ENCODE measurements at places on chromosomes 16 and 17.

DNA sequence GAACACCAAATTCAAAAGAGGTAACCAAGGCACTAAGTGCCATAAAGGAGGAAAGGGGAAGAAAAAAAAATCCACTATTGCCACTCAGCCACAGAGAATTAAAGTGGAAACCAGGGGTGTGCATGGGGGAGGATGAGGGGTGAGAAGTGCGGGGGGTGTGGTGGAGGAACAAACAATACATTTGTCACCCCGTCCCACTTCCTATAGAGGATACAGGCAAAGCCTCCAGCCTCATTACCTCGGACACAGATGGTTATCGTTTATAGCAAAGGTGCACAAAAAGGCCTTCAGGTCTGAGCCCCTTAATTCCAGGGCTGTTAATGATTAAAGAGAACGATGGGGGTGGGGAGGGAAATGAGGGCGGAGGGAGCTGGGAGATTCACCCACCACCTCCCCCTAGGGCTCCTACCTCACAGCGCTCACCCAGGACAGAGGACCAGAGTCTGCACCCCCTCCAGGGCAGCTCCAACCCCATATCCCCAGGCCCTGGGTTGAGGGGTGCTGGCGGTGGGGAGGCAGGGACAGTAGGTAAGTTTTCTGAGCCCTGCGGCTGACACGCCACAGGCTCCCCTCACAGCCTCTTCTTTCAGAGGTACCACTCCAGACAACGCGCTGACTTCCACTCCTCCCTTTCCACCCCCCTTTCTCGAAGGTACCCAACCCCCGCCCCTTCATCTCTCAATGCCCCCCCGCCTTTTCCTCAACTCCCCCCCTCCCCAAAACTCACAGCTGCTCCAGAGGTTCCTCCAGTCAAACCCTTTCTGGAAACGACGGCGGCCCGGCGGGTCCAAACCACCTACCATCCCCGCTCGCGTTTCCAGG, 470 bp downstream of the DCUN1D3 start:
- no peak for DNase-seq

GRCh38 chr17:14014657-14015056, 54.6 kb upstream of the COX10 start:
- DNase-seq = no peak

- DNase-seq = no peak
These were observed 473.4 kb downstream of the SOX9 start for GRCh38 chr17:72594248-72594647.

DNA sequence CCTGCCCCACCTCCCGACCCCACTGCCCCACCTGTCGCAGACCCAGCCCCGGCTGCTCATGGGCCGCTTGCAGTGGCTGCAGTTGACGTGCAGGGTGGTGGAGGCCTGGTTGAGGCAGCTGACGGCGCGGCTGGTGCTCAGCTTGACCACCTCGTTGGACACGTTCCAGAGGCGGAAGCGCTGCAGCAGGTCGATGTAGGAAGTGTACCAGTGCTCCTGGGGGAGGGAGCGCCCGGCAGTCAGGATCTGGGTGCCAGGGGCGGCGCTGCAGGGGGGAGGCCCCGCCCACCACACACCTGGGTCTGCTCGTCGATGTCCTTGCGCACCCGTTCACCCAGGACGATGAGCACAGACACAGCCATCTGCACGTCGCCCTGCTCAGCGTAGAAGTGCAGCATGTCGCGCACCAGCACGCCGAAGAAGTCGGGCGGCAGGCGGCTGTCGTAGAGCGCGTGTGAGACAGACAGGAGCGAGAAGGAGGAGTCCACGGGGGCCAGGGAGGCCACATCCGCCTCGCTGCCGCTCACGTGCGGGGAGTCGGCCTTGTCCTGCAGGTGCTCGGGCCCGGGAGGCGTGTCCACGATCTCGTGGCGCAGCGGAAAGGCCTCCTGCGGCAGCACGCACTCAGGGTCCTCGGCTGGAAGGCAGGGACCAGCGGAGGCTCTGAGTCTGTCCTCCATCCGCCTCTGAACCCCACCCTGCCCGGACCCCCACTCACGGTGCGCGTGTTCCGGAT, 995 bp upstream of the JMJD8 start:
- no peak for DNase-seq

Measured in anterior cingulate cortex (tissue), 58 donors.